H4 (cell line): ENCODE measurements at places on chromosomes 4 and X.

DNA sequence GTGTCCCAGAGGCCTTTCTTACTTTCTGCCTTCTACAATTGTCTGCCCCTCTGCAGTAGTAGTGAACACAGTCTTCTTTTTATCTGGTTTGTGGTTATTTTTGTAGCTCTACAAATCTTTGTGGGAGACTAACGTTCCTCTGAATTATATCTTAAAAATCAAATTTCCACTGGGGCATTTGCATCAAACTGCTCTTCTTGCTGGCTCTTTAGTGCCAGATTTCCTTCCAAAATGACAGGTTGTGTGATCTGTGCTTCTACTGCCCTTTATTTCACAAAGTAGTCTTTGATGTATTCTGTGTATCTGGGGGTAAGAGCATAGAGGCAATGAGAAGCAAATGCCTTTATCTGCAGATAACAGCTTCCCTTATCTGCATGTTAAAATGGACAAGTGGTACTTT is 34.5 kb downstream of the TSPAN7 start:
- DNase-seq, result no peak

DNA sequence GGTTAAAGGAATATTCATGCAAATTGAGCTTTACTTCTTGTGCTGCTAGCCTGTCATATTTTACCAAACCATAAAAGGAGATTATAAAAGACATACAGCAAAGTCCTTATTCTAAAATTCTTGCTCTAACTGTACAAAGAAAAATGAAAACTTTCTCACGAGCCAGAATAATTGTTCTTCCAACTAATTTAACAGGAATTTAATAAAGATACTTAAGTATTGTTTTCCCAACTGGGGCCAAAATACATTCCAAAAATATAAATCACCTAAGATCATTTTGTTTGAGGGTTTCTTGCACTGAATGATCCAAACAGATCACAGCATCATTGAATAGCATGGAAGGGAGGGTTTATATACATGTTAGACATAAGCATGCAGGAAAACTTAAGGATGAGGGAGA is 127.1 kb upstream of the PCDH18 start:
- DNase-seq, result no peak

GRCh38 chrX:40625294-40625693 is 2.1 kb downstream of the MPC1L start:
- no peak for DNase-seq

GRCh38 chrX:139596068-139596467 is 65.5 kb downstream of the F9 start:
- DNase-seq, result no peak

DNA sequence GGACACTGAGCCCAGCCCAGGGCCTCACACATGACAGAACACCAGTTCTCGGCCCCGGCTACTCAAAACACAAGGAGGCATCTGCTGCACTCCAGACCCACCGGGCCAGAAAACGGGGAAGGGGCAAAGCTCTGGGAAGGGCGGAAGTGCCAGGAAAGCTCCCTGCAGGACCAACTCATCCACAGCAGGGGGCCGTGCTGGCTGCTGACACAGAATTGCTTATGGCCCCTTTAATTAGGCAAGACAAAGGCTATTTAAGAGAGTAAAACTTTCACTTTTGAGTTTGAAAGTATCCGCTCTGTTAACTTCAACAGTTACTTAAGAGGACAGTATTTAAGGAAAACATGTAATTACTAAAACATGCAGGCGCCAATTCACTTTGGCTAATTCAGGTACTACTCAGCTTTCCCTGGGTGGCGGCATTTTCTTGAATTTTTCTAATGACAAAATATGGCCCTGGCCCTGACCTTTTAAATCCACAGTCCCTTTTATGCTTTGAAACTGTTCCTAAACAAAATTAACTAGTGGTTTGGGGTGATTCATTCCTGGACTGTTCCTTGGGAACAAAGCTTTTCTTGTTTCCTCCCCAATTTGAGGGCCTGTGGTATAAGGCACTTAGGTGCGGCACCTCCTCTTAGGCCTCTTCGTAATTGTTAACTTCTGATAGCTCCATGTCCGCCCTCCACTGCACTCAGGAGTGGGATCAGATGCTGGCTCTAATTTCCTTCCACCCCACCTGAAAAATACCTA is 40.4 kb downstream of the NSG1 start:
- peak; percentile 51 for DNase-seq

GRCh38 chr4:42871671-42872290 is 20.7 kb upstream of the GRXCR1 start:
- DNase-seq, result no peak

- no peak for DNase-seq
These were observed 602.9 kb upstream of the HTR2C start for GRCh38 chrX:113980953-113981352.

- DNase-seq, result no peak
These were observed 62.0 kb downstream of the HTT start for GRCh38 chr4:3136454-3136853.
